Epithelial cell of proximal tubule (primary cell): ENCODE measurements at places on chromosomes 1 and 21.
A peak's percentile ranks its signal among the peaks of the same experiment; 100 is the strongest.

GRCh38 chr1:215835951-215836350, 268.8 kb downstream of the KCTD3 start:
- DNase-seq, result no peak

- no peak for DNase-seq
Observed at GRCh38 chr21:42650441-42651421, 2.7 kb upstream of the PDE9A start.

DNA sequence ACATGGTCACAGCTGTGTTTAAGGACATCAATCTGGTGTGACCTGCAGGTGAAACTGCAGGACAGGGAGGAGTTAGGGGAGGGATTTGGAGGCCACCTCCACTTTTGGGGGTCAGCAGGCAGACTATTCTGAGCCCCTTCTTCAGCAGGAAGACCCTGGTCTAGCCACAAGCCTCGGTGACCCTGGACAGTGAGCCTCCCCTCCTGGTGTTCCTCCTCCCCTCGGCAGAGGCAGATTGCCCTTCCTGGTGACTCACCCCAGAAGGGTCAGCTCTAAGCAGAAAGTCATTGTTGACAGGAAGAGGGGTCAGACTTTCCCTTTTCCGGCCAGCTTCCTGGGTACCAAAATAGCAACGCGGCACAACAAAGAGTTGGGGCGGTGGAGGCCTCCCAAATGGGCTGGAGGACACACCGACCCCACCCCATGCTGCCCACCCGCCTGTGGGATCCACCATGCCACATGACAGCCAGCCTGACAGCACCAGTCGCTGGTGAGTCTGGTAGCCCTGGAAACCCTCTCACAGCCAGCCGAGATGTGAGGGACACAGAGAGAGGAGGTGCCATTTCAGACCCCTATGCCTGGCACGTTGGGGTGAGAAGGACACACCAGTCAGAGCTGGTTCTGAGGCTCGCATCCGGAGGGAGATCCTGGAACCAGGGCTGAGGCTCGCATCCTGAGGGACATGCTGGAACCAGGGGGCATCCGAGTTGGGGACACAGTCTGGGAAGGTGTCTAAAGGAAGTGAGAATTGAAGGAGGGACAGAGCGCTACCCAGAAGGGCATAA, 14.7 kb upstream of the CSF1 start:
- DNase-seq, result no peak

GRCh38 chr1:53583021-53583867, 124.0 kb downstream of the DMRTB1 start:
- no peak for DNase-seq

DNA sequence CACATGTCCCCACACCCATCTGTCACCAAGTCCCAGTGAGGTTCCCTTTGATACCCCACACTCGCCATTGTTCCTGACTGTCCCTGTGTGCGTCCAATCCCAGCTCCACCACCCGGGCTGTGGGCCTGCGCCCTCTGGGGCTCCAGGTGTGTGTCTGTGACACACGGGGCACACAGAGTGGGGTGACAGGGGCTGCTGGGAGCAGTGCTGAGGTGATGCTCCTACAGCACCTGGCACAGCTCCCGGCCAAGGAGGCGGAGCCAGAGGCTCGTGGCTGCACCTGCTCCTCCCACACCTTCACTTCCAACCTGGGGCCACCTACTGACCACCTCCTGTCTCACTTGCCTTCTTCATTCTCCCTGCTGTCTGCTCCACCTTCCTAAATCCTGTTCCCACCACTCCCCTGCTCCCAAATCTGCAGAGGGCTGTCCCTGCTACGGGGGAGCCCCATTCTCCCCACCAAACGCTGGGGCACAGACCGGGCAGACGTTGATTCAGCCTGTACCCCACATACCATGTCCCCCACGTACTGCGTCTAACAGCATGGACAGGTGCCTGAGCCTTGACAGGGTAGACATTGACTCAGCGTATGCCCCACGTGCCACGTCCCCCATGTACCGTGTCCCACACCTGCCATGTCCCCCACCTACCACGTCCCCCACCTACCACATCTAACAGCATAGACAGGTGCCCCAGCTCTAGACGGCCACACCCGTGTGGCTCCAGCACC, 16.4 kb downstream of the WDR4 start:
- DNase-seq, result no peak

DNA sequence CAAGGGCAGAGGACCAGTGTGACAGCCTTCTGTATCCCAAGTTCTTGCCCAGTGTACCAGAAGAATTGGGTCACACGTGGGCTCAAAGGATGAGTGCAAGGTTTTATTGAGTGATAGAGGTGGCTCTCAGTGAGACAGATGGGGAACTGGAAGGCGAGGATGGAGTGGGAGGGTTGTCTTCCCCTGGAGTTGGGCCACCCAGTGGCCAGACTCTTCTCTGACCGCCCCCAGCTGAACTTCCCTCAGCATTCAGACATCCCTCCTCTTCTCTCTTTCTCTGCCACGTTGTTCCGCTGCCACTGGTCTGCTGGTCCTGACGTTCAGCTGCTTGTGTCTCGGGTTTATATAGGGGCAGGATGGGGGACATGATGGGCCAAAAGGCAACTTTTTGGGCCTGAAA, 150.1 kb upstream of the IVNS1ABP start:
- no peak for DNase-seq

GRCh38 chr21:24716281-24716918, 890.9 kb downstream of the MRPL39 start:
- DNase-seq, result peak; percentile 41

DNA sequence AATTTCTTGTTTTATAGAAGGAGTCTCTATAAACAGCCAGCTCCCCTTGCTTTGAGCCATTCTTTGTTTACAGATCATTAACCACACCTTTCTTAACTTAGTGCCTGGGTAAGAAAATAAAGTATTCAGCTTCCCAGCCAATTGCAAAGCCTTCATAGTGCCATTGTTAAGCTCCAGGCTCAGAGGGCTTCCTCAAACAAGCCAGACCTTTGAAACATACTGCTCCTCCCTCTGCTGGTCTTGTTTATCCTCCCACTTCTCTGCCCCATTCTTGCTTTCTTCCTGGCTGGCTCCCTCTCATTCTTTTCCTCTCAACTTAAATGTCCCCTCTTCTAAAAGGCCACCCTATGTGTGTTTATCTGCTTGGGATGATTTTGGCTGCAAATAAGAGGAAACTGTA, 319.4 kb upstream of the ST6GALNAC5 start:
- DNase-seq, result no peak
